Chondrocyte (in vitro differentiated cells): ENCODE measurements at places on chromosomes 6 and 20. TPM values are rescaled to one million over a fixed set of nuclear protein-coding genes. Genes with fewer than 3 reads are reported as not detected.

GRCh38 chr20:38805502-38805957, at the start of gene PPP1R16B:
TSS of gene PPP1R16B (plus strand) at chr20:38805697. CDS start at chr20:38835926, 30,229 bp downstream.
- no peak for DNase-seq
- H3K27me3 ChIP-seq, result peaks cover 33% of the 10 kb centered on the region
- H3K4me3 ChIP-seq, result peak within 1 kb of the TSS; percentile 67
- H3K27ac ChIP-seq, result no peak within 1 kb of the TSS
- no peaks in the 10 kb centered on the region for H3K36me3 ChIP-seq

Gene L3MBTL1
- 11.2 to 17.0 TPM (median 11.6 TPM) in 3 replicates for total RNA-seq

Gene RGS19
- total RNA-seq, result 15.7 to 18.5 TPM (median 18.1 TPM) in 3 replicates

- no peak for DNase-seq
- H3K36me3 ChIP-seq, result no peaks in the 10 kb centered on the region
- H3K27me3 ChIP-seq, result peaks cover 4% of the 10 kb centered on the region
- no peak overlapping the region for H3K4me3 ChIP-seq
Measured at GRCh38 chr6:40393641-40394040, 193.5 kb downstream of the LRFN2 start.

GRCh38 chr20:59340201-59340885, 39.9 kb downstream of the EDN3 start:
- H3K36me3 ChIP-seq, result no peaks in the 10 kb centered on the region
- DNase-seq, result no peak
- H3K27ac ChIP-seq, result no peak overlapping the region

Gene RAMACL
- total RNA-seq, result 1.7 to 4.8 TPM (median 2.4 TPM) in 3 replicates

DNA sequence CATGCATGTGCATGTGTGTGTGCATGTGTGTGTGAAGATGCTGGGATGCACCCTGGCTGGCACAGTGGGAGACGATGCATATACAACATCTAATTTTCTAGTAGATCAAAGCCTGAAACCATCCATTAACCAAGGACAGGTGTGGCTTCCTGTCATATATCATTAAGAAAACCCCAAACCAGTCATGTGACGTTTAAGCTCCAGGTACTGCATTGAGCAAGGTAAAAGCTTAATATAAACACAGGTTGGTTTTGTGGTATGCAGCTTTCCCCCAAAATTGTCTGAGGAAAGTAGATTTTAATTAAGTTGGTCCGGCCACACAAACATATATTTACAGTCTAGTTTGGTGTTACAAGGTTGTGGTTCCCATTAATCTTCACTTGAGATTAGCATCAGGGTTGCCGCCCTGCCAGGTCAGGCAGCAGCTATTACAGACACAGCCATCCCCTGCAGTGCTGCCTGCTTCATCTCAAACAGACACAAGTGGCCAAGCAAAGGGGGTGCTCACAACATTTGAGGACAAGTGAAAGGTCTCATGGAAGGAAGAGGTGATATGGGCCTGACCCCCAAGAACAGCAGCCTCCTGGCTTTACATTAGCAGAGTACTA, 48.6 kb upstream of the NAA20 start:
- H3K4me3 ChIP-seq, result no peak overlapping the region
- peaks cover 18% of the 10 kb centered on the region for H3K4me1 ChIP-seq
- peaks cover 12% of the 10 kb centered on the region for H3K36me3 ChIP-seq

- no peaks in the 10 kb centered on the region for H3K27me3 ChIP-seq
- peaks cover 2% of the 10 kb centered on the region for H3K36me3 ChIP-seq
- no peak for DNase-seq
- peak overlapping the region; percentile 87 for H3K27ac ChIP-seq
- H3K4me3 ChIP-seq, result peak overlapping the region; percentile 9
Measured at GRCh38 chr6:17454316-17455005, 61.1 kb downstream of the CAP2 start.

Gene LINC00237
- total RNA-seq, result not detected in 3 replicates

GRCh38 chr6:21281366-21281765, 312.2 kb upstream of the SOX4 start:
- no peaks in the 10 kb centered on the region for H3K36me3 ChIP-seq
- no peak overlapping the region for H3K4me3 ChIP-seq
- no peak overlapping the region for H3K27ac ChIP-seq
- no peak for DNase-seq

DNA sequence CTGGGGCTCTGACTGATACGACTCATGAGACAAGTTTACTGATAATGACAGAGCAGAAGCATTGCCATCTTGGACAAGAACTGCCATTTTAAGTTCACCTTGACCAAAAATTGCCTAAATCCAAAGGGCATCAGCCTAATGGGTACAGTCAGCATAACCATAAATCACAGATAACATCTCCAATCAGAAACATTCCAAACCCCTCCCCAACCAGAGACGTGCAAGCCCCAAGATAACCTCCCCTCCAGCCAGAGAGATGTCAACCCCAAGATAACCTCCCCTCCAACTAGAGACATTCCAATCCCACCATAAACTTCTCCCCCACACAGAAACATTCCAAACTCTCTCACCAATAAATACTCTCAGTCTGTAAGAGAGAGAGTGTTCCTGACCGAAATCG, 10.5 kb downstream of the GPLD1 start:
- peaks cover 2% of the 10 kb centered on the region for H3K36me3 ChIP-seq
- H3K4me3 ChIP-seq, result no peak overlapping the region
- H3K4me1 ChIP-seq, result peaks cover 10% of the 10 kb centered on the region
- no peaks in the 10 kb centered on the region for H3K27me3 ChIP-seq
- H3K27ac ChIP-seq, result no peak overlapping the region

DNA sequence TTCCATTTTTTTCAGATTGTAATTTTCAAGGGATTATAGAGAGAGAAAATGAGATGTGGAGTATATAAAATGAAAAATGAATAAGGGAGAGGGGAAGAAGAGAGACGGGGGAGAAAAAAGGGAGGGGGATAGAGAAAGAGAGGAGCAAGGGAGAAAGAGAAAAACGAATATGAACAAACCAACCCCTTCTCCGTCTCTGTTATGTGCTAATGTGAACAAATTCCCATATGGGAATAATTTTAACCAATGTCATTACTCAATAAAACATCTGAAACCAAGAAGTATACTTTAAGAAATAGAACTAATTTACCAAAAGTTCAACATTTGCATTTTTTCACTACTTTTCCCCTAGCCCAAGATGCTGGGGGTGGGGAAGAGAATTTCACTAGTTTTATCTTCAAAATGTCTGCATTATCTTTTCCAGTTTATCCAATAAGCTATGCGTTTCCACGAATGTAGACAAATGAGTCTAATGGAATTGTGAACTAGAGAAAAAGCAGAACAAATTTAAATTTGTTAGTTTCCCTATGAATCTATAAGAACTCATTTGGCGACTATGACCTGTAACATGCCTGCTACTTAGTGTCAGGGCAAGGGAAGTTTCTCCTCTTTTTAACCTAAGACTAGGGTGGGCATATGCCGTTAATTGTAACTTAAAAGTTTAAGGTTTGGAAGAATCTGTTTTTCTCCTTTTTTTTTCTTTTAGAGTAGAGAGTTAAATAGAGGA, 286.3 kb downstream of the BTBD9 start:
- no peak for DNase-seq
- peaks cover 2% of the 10 kb centered on the region for H3K27me3 ChIP-seq
- H3K36me3 ChIP-seq, result peaks cover 2% of the 10 kb centered on the region

Gene WFDC2
- total RNA-seq, result not detected in 3 replicates

GRCh38 chr6:17086469-17086868, 15.4 kb upstream of the STMND1 start:
- peak overlapping the region; percentile 64 for H3K27ac ChIP-seq
- H3K4me1 ChIP-seq, result no peaks in the 10 kb centered on the region
- DNase-seq, result no peak

DNA sequence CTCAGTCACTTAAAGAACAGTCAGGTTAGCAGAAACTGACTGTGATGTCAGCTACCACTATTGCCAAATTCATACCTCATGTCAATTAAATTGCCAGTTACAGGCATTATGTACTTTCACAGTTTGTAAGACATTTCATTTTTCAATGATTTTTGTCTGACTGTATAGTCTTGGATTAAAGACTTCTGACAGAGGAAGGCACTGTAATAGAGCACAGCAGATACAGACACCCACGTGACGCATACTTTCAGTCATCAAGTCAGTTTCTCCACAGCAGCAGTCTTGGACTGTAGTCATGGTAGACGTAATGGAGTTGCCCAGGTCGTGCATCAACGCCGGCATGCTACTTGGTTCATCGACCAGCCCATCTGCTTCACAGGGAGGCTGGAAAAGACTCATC, 29.5 kb upstream of the ELOVL5 start:
- H3K4me1 ChIP-seq, result peaks cover 12% of the 10 kb centered on the region
- DNase-seq, result no peak
- H3K27ac ChIP-seq, result no peak overlapping the region
- no peak overlapping the region for H3K4me3 ChIP-seq
- peaks cover 6% of the 10 kb centered on the region for H3K27me3 ChIP-seq

GRCh38 chr20:32672982-32673851, 524 bp downstream of the C20orf203 start:
- no peak overlapping the region for H3K4me3 ChIP-seq
- no peak overlapping the region for H3K27ac ChIP-seq
- H3K4me1 ChIP-seq, result no peaks in the 10 kb centered on the region
- no peaks in the 10 kb centered on the region for H3K36me3 ChIP-seq

Gene PRSS35
- 61.6 to 200 TPM (median 197 TPM) in 3 replicates for total RNA-seq

GRCh38 chr20:3612795-3613572, 50.2 kb downstream of the GFRA4 start:
- peak overlapping the region; percentile 18 for H3K27ac ChIP-seq
- no peak for DNase-seq
- H3K4me1 ChIP-seq, result peaks cover 18% of the 10 kb centered on the region
- no peak overlapping the region for H3K4me3 ChIP-seq

Gene TRIM38
- 7.1 to 7.4 TPM (median 7.2 TPM) in 3 replicates for total RNA-seq

DNA sequence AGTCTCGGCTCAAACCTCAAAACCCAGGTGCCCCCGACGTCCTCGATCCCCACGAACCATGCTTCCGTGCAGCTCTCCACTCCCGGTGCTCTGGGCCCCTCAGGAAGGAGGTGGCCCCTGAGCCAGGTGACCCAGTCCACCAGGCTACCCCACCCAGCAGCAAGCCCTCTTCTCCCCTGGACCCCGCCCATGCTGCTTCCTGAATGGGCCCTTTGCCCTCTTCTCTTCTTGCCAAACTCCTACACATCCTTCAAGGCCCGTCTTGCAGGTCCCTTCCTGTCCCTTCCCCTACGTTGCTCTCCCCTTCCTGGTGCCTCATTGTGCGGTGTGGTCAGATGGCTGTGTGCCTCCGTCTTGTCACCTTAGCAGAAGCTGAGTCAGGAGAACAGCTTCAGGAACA, 3.4 kb upstream of the GATA5 start:
- no peak overlapping the region for H3K4me3 ChIP-seq
- peaks cover 42% of the 10 kb centered on the region for H3K27me3 ChIP-seq
- DNase-seq, result no peak
- no peak overlapping the region for H3K27ac ChIP-seq

DNA sequence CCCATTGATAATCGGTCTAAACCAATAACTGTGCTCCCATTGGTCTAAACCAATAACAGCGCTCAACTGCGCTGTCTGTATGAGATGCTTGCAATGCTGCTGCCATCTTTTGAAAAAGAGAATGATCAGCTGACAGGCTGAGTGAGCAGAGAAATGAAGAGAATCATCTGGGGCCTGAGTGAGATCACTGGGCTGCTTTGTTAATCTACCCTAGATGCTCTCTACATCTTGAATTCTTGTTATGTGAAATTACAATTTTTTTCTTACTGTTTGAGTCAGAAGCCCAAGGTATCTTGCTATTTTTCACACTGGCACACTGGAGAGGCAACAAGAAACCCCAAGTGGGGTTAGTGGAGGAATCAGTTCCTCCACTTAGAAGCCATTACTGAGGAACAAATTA, 91.5 kb upstream of the GCM1 start:
- H3K27me3 ChIP-seq, result no peaks in the 10 kb centered on the region
- H3K27ac ChIP-seq, result no peak overlapping the region
- no peaks in the 10 kb centered on the region for H3K36me3 ChIP-seq
- no peak for DNase-seq
